ENCODE measurements at places on chromosomes 16 and 17.

GRCh38 chr17:6868582-6868981, 37.1 kb upstream of the TEKT1 start:
- DNase-seq = no peak

- DNase-seq = no peak
Observed at GRCh38 chr16:12122202-12122601, 145.7 kb downstream of the SNX29 start.

- DNase-seq = peak; percentile 62
Observed at GRCh38 chr16:49748322-49748721, 107.6 kb downstream of the ZNF423 start.

DNA sequence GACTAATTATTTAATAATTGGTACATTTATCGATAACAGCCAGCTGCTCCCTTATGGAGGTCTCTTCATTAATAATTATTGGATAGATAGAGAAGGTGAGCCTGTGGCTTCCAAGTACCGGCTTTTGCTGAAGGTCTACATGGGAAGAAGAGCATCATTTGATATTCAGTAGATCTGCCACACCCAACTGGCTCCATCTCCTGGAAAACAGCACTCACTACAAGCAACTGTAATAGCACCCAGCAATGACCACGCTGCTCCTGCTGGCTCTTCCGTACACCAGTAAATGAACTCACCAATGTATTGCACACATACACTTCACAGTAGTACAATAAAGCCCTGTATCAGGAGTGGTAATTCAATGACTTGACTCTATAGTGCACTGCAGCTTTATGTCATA, 19.5 kb downstream of the MARVELD3 start:
- DNase-seq = no peak

DNA sequence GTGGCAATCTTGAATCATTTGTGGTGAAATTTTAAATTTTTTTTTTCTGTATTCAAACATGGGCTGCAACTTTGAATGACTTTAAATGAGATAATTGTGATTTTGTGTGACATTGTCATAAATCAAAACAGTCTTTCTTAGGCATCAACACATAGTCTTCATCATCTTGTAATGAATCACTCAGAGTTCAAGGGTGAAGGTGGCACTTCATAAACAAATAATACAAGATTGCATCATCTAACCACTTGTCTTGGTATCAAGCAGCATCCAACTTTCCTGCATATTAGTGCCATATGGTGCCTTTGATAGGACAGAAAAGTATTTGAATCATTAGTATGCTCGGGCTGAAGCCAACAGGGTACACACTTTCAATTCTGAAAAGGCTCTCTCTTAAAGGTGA, 392.4 kb upstream of the GOT2 start:
- no peak for DNase-seq

GRCh38 chr16:22123146-22123545, 30.8 kb downstream of the VWA3A start:
- DNase-seq = no peak

- no peak for DNase-seq
Observed at GRCh38 chr17:77466140-77466539, 325.4 kb downstream of the SEC14L1 start.

- no peak for DNase-seq
Observed at GRCh38 chr17:81931557-81932332, 4.2 kb upstream of the MAFG start.

GRCh38 chr16:57677622-57678369, 9.7 kb downstream of the ADGRG3 start:
- DNase-seq = no peak

- DNase-seq = no peak
Observed at GRCh38 chr16:22425036-22425801, 50.8 kb upstream of the CDR2 start.

- DNase-seq = peak; percentile 34
Observed at GRCh38 chr16:80718480-80719220, 85.7 kb downstream of the CDYL2 start.

GRCh38 chr17:57268181-57268580, 11.9 kb downstream of the MSI2 start:
- no peak for DNase-seq

DNA sequence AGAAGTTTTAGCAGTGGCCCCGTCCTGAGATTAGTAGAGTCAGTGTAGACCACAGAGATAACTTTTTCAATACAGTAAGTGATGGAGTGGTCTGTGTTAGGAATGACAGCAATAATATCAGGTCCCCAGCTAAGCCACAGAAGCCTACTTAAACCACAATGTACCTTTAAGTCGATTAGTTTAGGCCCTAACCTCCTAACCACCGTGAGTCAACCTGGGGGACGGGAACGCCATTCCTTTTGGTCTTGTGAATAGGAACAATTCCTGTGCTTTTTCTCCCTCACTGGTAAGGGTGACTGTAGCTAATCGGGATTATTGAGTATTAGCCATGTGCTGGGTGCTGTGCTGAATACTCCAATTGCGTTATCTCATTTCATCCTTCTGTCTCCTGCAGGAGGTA, 14.0 kb downstream of the YPEL2 start:
- DNase-seq = no peak

DNA sequence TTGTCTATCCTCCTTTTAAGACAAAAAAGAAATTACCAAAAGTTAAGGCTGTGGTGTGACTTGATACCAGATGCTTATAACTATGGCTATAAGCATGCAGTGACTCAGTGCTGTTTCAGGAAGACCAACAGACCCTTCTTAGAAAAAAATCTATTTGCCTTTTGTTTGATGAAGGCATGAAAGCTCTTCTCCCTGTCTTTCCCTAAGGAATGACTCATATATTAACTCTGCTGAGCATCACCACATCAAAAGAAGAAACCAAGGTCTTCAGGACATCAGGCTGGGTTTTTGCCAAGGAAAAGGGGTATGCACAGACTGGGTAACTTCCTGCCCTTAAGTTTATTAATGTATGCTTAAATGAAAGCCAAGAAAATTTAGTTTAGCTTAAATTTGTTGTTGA, 47.1 kb downstream of the VMP1 start:
- DNase-seq = peak; percentile 27

DNA sequence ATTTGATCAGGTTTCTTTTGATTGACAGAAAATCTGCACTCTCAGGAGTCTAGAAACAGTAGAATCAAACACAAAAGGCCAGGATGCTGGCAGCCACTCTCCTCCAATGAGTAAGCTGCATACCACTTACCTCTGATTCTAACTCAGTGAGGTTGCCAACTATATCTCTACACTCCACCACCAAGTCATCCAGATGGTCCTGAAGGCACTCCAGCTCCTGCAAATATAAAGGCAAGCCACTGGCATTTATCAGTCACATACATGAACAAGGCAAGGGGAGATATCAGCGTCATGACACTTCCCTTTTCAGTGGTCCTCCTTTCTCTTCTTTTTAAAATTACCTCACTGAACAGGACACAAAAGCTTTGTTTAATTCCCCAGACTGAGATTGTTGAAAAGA, 53.1 kb upstream of the CLEC18B start:
- DNase-seq = no peak

GRCh38 chr17:61379457-61380216, 20.0 kb upstream of the TBX2 start:
- no peak for DNase-seq

GRCh38 chr17:75941442-75941819, 589 bp upstream of the FBF1 start:
- DNase-seq = no peak

DNA sequence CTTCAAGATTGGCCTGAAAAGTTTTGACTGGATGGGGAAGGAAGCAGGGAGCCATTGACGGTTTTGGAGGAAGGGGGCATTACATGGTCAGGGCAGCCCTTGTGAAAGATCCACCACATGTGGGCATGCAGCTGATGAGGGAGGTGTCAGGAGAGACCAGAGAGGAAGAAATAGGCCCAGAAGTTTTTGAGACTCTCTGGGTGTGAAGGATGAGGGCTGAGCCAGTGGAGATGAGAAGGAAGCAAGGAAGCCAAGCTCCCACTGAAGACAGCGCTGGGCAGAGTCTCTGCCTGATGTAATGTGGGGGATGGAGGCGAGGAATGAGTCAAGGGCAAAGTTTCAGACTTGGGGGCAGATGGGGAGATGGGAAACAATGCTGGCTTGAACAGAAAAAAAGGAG, 530 bp downstream of the CCL17 start:
- DNase-seq = no peak

GRCh38 chr16:48592839-48593429, 17.0 kb downstream of the N4BP1 start:
- DNase-seq = no peak

DNA sequence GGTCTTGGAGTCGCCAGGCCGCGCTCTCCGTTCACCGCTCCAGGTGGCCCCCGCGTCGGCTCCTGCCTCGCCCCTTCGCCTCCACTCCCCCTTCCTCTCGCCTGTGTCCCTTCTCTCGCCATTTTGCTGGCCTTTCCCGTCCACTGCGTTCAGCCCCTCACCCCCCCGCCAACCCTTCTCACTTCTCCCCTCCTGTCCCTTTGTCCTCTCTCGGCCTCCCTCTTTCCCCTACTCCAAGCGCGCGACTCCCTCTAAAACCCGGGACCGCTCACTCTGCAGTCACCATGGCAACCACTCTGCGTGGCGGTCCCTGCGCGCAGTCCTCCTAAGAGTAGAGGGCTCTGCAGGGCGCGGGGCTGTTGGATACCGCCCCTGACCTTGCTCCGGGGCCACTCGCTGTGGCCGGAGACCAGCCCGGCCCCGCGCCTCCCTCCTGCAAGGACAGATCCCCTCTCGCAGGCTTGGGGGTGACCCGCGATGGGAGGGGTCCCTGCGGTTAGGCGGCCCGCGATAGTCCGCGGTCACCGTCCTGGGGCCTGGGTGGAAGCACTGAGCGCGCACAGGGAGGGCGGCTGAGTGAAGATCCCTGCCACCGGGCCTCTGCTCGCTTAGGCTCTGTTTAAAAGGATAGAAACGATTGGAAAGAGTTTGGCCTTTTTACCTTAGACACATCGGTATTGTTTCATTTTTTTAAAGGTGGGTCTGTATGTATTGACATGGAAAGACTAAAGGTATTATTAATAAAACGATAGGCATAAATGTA, 454 bp downstream of the CCDC40 start:
- DNase-seq = peak; percentile 64

DNA sequence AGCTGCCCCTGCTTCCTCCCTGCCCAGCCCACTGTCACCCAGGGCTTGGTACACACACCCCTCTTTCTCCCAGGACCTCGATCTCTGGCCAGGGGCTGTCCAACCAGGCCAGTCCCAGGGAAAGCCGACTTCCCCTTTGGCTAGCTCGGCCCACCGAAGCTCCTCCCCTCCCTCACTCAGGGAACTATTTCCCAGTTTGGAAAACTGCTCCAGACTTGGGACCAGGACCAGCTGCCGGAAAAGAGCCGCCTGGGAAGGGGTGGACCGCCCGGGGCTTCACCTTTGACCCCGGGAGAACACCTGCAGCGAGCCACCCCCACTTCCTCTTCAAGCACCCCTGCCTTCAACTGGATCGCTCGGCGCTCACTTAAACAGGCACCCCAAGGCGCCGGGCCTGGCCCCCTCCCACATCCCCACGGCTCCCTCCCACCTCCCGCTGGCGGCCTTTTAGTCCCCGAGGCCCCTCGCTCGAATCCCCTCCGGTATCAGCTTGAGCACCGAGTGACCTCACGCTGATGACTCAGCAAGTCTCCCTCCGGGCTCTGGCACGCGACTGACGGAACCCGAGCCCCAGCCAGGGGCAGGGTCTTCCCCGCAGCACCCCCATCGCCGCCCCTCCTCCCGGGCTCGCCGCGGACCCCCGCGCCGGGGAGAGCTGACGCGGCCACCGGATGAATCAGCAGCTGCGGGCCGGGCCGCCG, 934 bp downstream of the MAFG start:
- DNase-seq = no peak

DNA sequence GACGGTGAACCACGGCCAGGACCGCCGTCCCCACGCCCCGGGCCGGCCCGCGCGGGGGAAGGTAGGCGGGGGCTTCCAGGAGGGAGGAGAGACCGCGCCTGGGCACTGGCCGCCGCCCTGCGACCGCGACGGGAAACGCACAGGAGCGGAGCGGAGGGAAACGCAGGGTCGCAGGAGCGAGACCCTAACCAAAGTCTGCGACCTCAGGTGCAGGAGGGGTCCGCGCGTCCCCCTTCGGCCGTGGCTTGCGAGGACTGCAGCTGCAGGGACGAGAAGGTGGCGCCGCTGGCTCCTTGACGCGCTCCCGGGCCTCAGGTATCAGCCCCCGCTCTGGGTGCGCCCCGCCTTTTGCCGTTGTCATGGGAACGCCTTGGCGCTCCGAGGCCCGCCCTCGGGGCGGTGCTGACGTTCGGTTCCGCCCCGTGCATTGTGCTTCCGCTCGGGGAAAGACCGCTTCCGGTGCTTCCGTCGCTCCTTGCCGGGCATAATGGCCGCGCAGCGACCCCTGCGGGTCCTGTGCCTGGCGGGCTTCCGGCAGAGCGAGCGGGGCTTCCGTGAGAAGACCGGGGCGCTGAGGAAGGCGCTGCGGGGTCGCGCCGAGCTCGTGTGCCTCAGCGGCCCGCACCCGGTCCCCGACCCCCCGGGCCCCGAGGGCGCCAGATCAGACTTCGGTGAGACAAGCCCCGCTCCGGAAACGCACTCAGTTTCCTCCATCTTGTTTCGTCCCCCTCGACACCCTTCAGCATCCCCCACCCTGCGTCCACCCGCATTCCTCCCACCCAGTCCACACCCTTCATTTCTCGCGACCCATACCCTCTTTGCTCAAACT, at the start of gene OVCA2:
TSS of gene OVCA2 (plus strand) at position 462 of the 829 bp plus-strand sequence. CDS start at position 488, 26 bp downstream.
- peak; percentile 96 for DNase-seq

DNA sequence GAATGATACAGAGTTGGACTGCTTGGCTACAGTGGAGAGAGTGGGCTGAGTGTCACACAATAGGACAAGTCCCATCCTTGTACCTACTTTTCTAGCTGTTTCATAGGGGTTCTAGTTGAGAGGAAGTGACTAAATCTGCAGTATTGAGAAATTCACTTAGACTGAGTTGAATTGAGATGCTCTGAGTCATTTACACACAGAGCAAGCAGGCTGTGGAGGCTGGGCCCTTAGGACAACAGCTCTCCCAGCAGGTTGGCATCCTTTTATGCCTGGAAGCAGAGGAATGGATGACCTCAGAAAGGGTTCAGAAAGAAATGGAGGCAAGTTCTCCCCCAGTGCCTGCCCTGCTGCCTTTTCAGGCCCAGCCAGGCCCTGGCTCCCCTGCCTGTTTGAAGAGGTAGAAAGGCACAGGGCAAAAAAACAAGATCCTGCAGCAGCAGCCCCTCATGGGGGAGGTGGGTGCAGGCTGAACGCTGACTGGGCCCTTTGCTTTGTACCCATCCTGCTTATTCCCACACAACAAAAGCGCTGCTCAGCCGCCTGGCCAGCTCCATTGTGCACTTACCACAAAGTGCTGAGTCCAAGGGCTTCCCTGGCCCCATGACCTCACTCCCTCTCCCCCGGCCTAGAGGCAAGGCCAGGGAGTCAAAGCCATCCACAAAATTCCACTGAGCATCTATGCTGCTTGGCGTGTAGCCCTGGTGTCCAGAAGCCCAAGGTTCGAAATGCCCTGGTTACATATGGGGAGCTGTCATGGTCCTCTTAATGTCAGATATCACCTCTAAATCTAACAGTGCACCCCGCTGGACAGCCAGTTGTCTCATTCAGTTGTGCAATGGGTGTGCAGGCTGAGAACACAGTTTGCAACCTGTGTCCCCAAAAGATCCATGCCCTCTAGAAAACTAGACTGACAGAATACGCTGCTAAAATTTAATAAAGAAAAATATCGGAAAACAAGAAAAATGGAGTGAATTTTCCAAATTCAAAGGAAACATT, 5.4 kb upstream of the CRYBA1 start:
- no peak for DNase-seq

GRCh38 chr16:82231008-82231787, 61.2 kb upstream of the MPHOSPH6 start:
- no peak for DNase-seq

Data from NCI-H1417 (cell line).